NCI-H2171 (cell line): ENCODE measurements at places on chromosomes 16 and 17.

DNA sequence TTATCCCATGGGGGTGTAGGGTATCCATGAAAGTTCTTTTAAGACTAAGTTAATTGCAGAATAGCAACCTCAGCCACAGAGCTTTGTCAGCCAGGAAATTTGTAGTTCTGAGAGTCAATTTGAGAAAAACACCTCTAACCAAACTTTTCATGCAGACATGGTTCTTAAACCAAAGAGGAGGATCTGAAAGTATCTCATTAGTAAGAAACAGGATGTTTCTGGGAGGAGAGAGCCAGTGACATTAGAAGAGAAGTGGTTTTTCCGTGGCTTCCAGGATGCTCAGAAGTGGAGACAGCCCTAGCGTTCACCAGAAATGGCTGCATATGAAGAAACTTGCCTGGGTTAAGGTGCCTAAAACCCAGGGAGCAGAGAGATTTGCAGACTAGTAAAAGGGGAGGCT lies 7.9 kb downstream of the GNAO1 start:
- DNase-seq = no peak

- DNase-seq = no peak
Measured at GRCh38 chr17:11986942-11987329, 10.3 kb downstream of the ZNF18 start.

DNA sequence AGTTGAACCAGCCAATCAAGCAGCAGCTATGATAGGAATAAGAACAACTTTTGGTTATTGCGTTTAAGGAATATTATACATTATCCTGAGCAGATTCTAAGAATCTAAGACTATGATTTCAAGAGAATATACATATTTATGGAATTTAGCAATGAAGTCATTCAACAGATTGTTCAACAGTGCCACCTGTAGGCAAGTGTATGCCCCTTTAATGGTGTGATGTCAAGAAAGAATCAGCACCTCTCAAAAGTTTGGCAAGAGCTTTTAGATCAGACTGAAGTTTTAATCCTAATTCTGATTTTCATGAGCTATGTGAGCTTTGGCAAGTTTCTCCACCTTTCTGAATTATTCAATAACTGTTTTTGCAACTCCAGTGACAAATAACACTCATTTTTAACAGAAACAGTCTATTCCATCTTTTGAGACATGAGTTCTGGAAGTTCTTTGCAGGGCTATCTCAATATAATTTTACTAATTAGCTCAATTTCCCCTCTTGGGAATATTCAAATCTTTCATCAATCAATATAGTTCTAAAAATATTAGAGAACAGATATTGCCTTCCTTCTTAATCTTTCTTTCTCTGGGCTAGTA lies 474.3 kb upstream of the TOM1L1 start:
- no peak for DNase-seq

GRCh38 chr16:76976101-76976500 lies 214.9 kb upstream of the MON1B start:
- DNase-seq = no peak

DNA sequence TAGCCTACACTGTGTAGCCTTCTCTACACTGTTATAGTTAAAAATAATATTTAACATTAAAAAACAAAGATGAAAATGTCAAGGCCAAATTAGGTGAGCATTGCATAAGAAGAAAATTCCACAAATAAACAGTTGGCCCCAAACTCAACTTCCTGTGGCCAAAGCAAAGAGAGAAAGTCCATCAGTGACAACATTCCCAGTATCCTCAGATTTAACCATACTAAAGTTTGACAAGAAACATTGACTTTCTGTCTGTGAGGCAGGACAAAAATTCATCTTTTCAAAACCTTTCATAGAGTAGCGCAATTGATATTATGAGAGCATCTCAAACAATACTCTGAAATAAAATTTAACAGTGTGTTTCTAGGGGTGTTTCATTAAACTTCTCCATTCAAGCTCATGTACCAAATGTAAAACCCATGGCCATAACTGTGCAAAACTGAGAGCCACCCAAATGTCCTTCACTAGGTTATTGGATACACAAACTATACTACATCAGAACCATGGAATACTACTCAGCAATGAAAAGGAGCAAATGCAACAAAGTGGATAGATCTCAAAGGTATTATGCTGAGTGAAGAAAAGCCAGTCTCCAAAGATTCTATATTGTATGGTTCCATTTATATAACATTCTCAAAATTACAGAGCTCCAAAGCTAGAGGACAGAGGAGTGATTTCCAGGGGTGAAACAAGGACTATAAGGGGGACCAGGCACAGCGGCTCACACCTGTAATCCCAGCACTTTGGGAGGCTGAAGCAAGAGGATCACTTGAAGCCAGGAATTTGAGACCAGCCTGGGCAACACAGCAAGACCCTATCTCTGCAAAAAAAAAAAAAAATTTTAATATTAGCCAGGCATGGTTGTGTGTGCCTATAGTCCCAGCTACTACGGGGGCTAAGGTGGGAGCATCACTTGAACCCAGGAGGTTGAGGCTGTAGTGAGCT lies 38.7 kb downstream of the TMEM114 start:
- no peak for DNase-seq

DNA sequence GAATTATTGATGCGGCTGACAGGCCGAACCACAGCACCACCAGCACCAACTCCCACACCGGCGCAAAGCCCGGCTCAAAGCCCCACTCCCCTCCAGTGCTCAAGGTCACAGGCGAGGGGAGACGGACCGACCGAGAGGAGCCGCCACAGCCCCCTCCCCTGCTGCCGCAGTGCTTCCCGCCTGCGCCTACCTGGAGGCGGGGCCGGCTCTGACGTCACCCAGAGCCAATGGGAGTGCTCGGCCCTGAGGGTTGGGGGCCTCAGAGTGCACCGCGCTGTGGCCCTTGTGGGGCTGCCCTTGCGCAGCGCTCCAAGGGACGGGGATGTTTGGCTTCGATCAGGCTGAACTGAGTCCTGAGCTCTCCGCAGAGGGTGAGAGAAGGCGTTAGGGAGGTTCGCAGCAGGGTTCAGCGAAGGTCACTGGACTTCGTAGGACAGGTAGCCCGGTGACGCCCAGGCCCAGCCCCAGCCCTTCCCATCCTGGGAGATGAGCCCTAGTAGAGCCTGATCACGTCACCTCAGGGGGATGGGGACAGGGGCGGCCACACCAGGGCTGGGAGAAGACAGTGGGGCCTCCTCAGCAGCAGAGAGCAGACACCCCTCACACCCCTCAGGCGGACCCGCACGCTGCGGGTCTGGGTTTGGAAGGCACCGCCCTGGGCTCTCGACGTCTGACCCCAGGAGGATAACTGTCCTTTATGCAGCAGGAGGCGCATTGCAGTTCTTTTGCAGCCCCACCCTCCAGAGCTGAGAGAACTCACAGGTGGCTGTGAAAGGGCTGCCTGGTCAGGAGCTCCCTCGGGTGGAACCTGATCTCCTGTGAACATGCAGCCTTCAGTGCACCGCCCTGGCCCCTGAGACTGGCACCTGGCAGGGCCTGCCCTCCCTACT lies 1.5 kb downstream of the NDRG4 start:
- peak; percentile 74 for DNase-seq

- DNase-seq = no peak
Measured at GRCh38 chr17:43914451-43914850, 7.1 kb upstream of the MPP2 start.

DNA sequence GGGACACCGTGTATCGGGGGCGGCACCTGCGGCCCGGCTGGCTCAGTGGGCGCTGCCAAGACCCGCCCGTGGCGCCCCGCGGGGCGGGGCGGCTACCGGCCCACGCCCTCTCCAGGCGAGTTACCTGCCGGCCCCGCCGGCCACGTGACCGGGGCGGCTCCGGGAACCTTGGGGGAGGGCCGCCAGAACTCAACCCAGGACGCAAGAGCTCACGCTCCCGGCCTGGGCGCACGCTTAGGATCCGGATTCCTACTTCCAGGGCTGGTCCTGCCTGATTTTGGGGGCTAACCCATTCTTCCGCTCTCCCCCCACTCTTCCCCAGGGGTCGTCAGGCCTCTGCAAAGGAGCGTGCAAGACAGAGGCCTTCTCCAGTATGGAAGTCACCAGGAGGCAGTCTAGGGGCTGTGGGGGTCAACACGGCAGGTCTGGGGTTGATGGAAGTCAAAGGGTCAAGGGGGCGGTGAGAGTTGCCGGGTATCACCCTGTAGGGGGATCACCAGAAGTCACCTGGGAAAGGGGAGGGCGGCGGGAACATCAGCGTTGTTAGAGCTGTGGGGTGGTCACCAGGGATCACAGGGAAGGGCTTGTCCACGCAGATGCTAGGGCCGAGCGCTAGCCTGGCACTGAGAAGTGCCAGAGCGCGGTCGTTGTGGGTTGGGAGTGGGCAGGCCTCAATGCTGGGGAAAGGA lies 354 bp upstream of the ESRP2 start:
- DNase-seq = peak; percentile 73

GRCh38 chr17:3986939-3987335 lies 22.7 kb upstream of the ATP2A3 start:
- no peak for DNase-seq

DNA sequence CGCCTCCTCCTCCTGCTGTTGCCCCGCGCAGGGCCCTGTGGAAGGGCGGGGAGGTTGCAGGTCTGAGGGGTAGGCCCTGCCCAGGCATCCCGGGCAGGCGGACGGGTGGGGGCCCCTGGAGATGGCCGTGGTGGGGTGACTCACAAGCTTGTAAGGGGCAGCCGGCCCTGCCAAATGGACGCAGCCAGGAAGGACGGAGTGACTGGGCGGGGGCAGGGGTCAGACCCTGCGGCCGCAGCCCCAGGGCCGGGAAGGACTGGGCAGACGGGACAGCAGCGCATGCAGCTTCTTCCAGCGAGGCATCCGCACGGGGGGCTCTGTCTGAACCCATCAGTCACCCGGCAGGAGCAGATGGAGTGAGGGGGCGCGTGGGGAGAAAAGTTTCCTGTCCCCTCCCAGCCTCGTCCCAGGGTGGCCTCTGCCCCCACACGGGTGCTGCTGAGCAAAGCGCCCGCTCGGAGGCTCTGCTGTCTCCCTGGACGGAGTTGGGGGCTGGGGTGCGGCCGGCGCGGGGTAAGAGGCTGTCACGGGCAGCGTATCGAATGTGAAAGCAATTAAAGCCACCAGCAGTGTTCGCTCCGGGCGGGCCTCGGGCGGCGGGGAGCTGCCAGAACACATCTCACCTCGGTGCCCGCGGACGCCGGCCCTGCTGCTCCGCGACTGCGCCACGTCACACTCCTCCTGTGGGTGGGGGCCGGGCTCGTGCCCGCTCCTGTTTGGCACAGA lies 5.4 kb upstream of the PRR35 start:
- DNase-seq = no peak

DNA sequence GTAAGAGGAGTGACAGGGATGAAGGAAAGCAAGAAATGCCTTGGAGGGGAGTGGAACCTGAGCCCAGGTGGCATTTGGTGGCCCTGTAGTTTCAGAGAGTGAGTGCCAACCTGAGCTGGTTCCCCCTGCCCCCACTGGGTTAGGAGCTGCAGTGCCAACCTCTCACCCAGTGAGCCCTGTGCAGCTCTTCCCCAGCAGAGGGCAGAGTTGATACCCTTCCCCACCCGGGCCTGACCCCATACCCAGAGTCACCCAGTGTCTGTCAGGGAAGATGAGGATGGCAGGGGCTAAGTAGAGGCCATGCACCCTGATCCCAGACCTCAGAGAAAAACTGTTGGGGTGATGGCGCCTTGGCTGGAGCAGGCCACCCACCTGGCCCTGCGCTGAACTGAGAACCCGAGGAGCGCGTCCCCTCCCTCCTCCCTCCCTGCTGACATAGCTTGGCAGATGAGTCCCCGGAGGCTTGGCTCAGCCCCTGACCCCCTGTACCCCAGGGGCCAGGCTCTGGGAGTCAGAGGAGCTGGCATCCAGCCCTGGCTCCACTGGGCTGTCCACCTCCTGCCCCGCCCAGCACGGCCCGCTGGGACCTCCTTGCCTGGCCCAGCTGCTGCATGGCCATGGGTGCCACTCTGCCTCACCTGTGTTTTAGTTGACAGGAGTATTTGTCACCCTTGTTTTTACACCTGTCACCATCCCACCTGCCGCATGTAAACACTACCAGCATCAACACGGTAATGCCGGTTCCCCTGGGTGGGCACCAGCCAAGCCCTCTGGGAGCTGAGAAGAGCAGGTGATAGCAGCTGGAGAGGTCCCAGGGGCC lies 113.9 kb downstream of the AMFR start:
- peak; percentile 66 for DNase-seq

DNA sequence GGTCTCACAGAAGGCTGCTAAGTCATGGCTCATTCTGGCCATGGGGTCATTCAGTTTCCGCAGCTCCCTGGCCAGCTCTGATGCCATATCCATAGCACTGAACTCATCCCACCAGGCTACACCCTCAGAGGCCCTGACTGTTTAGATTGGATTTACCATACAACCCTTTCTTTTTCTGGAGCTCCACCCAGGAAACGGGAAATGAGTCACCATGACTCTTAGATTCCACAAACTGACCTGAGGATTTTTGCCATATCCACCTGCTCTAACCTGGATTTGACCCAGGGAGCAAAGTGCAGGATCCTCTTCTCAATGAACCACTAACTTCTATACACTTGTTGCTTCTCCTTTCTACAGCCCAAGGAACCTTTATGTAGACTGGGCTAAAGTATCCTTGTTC lies 20.3 kb upstream of the CALB2 start:
- no peak for DNase-seq

DNA sequence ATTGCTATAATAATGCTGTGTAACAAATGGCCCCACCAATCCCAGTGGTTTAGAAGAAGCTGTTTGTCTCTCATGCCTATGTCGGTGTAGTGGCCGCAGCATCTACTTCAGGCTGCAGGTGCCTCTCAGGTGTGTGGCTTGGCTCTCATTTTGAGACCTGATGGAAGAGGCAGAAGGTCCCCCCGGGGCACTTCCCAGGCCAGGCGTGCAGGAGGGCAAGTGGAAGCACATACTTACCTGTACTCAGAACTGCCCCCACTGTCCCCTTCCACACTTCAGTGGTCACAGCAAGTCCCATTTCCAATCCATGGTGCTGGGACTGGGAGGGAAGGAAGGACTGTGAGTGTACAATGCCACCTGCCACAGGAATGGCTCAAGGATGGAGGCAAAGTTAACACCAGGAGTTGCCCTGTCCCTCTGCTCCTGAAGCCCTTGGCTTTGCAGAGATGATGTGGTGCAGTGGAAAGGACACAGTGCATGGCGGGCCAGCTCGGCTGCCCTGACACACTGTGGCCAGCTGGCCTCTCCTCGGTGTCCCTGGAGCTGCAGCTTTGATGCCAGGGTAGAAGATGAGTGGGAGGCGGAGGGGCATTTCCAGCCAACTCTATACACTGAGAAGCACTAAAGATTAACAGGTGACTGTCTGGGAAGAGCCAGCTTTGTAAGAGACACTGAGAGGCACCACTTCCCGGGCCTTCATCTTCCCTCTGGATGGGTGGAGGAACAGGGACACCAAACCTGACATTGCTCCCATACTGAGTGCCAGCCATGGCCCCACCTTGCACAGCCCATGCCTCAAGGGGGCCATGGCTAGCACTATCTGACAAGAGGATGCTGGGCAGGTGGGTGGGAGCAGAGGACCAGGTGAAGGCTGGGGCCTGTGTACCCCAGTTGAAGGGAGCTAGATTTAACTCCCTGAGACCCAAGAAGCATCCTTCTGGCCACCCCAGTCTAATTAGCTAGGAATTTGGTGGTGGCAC lies 105.9 kb downstream of the METRNL start:
- no peak for DNase-seq
